ENCODE measurements at places on chromosomes 11 and 22.

DNA sequence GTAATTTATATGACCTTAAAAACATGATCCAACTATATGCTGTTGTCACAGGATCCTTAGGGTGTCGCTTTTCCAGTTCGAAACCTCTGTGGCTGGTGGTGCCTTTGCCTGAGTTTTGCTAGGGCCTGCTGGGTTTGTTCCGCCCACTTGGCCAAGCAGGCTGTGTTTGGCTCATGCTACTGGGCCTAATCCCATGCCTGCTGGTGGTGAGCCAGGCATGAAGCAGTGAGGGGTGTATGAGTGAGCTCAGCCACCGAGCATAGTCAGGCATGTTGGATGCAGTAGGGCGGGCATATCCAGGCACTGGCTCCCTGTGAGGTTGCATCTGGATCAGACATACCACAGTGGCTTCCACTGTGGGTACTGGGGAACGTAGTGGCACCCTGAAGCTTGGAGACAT lies 16.3 kb downstream of the NPAT start:
- DNase-seq: no peak

DNA sequence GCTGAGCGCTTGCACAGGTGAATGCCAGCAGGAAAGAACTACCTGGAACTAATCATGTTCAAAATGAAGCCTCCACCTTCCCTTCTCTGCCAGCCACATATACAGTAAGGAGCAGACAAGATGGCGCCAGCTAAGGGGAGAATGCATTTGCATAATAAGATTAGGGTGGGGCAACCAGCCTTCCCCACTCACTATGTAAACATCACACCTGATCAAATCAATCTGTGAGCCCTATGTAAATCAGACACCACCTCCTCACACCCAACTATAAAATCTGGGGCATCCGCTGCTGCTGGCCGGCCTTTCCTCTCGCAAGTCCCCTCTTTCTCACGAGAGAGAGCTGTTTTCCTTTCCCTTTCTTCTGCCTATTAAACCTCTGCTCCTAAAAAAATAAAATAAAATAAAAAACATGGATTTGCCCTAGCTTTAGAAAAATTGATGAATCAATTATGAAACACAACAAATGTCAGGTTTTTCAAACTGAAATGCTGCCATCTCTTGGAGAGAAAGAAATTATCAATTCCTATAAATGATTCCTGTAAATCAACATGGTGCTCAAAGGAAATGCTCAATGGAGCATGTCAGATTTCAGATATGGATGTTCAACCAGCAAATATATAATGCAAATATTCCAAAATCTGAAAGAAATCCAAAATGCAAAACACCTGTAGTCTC lies 108.9 kb downstream of the SGSM3 start:
- no peak for DNase-seq

DNA sequence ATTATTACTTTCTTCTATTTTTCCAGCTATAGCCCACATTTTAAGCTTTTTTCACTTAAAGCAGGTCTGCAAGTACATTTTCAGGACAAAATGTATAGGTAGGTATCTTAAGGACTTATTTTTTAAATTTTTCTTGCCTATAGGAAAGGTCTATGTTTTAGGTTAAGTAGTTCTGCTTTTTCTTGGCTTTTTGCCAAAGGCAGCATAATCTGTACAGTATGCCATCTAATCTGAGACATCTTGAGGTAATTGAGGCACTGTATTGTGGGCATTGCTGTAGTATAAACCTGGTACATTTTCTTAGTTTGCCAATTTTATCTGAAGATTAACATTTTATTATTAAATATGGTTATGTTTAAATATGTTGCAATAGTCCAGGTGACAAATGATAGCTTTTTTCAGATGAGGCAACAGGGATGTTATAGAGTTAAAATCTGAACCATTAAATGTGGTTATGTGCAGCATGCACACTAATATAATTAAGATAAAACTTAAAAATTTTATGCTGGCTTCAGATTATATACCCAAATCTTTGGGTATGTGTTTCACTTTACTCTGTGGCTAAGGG lies 42.9 kb downstream of the QSER1 start:
- DNase-seq: no peak

- no peak for DNase-seq
Measured at GRCh38 chr11:67240576-67241389, 25.5 kb upstream of the GRK2 start.

- DNase-seq: no peak
Measured at GRCh38 chr11:123430721-123431497, 840 bp downstream of the GRAMD1B start.

- peak; percentile 25 for DNase-seq
Measured at GRCh38 chr11:134417871-134418840, 6.1 kb upstream of the B3GAT1 start.

DNA sequence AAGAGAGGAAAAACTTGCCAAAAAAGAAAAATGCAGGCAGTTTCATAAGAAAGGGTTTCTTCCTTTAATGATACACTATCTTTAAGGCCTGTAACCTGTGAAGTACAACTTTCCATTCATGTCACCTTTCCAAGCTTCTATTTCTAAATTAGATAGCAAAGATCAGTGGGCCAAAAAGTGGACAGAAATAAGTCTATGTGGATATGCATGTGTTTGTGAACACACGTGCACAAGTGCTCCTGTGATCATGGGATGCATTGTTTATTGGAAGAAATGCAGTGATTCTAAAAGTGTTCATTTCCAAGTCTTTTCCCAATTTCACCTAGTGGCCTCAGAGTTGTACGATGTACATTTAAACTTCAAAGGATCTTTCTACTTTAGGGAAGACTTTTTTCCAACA lies 230.0 kb upstream of the BLID start:
- no peak for DNase-seq

GRCh38 chr11:76559346-76559745 lies 111.2 kb downstream of the LRRC32 start:
- peak; percentile 45 for DNase-seq

DNA sequence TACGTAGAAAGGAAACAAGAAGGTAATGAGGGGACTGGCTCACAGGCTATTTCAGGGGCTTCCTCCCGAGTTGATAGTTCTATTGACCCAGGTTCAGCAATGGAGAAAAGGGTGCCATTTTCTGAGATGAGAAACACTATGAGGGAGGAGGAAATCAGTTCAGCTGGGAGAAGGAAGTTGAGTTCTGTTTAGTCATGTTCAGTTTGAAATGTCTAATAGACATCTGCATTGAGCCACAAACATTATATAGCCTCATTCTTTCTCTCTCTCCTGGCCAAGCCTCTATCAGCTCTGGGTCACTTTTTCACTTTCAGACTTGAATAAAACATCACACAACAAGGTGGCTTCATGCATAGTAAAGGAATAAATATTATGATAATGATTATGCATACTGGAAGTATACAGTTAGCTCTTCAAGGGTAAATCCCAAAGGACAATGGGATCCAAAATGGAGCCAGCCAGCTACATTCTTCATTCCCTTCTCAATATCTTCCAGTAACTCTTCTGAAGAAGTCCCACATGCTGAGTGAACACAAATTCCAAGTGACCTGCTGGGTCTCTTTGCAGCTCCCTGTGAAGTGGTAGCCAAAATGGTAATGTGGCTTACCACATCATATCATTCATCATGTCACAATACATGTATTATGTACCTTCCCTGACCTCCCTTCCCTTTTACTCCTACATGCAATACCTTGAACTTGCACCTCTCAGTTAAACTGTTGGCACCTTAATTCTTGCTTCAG lies 80.9 kb upstream of the CD44 start:
- no peak for DNase-seq

GRCh38 chr22:25475257-25476022 lies 89.0 kb upstream of the GRK3 start:
- DNase-seq: no peak

DNA sequence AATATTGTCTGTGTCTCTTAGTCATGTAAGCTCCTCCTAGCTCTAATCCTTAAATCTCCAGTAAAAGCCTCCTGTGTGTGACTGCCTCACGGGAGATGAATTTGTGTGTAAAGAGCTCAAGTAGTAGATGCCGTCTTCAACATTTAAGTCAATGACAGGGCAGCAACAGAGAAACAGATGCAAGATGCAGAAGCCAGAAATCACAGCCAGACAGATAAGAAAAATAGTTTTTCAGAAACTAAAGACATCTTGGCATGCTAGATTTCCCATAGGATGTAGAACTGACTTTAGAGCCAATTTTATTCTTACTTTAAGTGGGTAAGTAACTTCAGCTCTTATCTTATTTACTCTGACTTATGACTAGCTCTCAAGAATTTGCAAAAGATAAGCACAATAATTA lies 652.8 kb downstream of the KCNA4 start:
- no peak for DNase-seq

DNA sequence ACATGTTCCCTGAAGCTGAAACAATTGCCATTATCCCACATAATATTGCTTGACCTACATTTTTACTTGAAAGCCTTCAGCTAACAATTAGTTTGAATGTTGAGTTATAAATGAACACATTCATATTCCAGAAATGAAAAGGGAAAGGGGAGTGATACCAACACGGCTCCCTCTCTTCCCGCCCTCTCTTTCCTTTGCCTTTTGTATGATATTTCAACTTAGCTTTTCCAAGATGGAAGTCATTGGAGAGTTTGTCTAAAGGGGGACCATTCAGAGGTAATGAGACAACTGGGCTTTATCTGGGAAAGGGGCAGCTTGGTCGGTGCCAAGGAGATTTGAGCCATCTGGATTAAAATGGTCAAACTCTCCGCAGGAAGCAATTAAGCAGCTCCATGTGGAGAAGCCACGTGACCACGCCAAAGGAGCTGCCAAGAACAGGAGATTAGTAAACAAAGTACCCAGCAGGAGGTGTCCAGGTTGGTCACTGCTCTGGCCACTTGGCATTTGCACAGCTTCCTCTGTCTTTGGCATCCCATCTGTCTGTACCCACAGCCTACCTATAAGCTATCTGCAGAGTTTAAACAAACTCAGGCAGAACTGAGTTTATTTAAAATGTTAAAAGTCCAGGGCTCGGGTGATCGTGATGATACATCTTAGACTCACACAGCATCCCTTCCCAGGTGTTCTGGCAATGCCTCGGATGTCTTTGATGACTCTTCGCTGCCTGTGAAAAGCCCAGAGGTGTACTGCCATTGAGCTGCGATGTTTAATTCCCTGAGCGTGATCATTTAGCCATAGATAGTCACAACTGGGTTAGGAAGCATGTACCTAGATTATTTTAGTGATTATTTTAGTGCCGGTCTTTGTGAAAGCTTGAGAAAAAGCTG lies 735.9 kb downstream of the NTM start:
- DNase-seq: no peak

DNA sequence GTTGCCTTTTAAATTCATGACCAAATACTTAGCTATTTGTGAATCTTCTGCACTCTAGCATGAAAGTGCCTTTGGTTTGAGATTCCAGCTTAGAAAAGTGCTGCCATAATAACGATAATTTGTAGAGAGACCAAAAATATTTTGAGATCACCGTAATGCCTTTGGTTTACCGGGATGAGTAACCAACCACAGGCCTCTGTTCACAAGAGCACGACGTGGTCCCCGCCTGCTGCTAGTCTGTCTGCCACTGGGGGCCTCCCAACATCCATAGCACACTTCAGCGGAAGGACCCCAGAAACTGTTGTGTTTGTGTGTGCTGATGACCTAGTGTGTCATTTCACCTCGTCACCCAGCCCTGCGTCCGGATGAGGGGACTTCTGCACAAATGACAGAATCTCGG lies 67.0 kb upstream of the RASSF10 start:
- DNase-seq: no peak

GRCh38 chr11:70423523-70424505 lies 25.5 kb downstream of the CTTN start:
- DNase-seq: no peak

DNA sequence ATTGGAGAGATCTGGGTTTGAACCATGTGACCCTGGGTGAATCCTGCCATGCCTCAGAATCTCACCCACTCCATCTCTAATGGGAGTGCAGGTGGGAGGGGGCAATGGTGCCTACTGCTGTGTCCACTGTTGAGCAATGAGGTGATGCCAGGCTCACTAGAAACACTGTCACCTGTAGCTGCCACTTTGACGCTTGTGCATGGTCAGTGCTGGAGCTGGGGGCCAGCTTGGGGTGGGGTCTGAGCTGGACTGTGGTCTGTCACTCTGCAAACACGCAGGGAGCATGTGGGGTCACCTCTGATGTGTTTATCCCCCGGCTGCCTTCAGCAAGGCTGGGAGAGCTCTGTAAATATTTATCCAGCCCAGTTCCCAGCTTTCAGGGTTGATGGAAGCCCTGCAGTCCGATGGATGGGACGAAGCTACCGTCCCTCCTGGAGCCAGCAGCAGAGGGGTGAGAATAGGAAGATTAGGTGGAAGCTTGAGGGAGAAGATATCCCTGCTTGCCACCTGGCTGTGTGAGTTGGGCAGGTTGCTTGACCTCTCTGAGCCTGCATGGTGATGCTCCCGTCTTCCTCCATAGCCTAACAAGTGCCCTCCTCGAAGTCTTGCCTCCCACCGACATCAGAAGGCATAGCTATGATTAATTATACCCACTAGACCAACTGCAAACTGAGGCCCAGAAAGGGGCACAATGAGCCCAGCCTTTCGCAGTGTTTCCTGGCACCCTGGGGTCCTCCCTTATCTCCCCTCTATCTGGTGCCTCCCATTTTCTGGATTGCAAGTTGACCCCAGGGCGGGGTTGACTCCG lies 1.7 kb downstream of the MMP11 start:
- no peak for DNase-seq

- DNase-seq: no peak
Measured at GRCh38 chr11:13352711-13353110, 75.1 kb downstream of the BMAL1 start.

DNA sequence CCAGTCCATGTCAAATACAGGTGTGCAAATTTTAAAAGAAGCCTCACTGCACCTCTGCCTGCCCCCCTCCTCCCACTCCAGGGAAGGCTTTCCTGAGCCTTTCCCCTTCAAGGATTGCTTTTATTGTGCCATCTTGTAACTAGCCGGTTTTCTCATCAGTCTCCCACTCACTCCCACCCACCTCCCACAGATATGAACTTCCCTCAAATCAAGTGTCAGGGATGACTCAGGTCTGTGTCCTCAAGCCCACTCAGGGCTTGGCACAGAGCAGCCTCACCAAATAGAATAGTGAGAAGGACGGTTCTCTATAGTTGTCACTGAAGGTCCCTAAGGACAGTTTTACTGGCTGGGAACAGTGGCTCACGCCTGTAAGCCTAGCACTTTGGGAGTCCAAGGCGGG lies 43.0 kb downstream of the THAP12 start:
- no peak for DNase-seq

GRCh38 chr22:29092243-29092642 lies 19.4 kb downstream of the KREMEN1 start:
- no peak for DNase-seq

- DNase-seq: no peak
Measured at GRCh38 chr11:73270855-73271477, 1.2 kb upstream of the P2RY6 start.

DNA sequence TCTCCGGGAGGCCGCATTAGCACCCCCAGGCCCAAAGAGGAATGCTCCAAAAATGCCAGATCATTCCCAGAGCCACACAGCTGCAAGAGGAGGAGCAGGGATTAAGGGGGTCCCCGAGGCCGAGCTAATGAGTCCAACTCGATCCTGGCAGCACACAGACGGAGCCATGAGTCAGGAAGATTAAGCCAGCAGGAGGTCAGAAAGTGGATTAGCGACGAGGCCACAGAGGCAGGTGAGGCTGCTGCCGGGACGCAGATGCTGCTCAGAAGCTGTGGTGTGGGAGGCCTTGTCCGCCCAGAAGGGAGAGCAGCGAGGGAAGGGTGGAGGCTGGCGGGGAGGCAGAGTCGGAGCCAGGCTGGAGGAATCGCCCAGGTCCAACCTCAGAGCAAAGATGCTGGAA lies 120.5 kb downstream of the SHANK2 start:
- no peak for DNase-seq

All from forelimb muscle (tissue), 1 donor.